ENCODE measurements at places on chromosomes 1 and 21.

- DNase-seq, result no peak
Observed at GRCh38 chr1:234321231-234321630, 52.0 kb upstream of the COA6 start.

GRCh38 chr21:36706482-36706852 is 7.6 kb downstream of the SIM2 start:
- no peak for DNase-seq

- DNase-seq, result peak; percentile 28
Observed at GRCh38 chr1:209674957-209675564, at the start of gene G0S2. Gene G0S2 (plus strand): TSS chr1:209675412. CDS start chr1:209675685, 273 bp downstream.

- no peak for DNase-seq
Observed at GRCh38 chr1:16116625-16117024, 39.2 kb downstream of the EPHA2 start.

- no peak for DNase-seq
Observed at GRCh38 chr1:161945306-161946060, 78.2 kb downstream of the OLFML2B start.

DNA sequence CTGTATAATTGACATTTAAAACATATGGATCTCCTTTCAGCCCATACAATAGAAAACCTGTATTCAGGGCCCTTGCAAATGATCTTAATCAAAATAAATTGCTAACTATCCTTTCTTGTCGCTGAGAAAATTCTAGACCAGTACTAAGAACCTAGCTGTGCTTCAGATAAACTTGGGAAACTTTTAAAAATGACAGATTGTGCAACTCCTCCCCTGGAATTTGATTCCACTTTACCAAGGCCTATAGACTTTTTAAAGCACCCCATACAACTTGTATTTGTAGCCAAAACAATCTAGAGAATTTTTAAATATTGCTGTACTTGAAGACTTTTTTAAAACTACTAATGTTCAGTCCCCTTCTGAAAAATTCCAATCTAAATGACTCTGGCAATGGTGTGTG is 51.6 kb downstream of the ZNF644 start:
- DNase-seq, result no peak

- peak; percentile 45 for DNase-seq
Observed at GRCh38 chr1:53326598-53327181, 1.2 kb downstream of the LRP8 start.

- no peak for DNase-seq
Observed at GRCh38 chr1:2556678-2557481, 709 bp downstream of the TNFRSF14 start.

GRCh38 chr21:45354970-45355369 is 50.0 kb upstream of the COL18A1 start:
- DNase-seq, result no peak

DNA sequence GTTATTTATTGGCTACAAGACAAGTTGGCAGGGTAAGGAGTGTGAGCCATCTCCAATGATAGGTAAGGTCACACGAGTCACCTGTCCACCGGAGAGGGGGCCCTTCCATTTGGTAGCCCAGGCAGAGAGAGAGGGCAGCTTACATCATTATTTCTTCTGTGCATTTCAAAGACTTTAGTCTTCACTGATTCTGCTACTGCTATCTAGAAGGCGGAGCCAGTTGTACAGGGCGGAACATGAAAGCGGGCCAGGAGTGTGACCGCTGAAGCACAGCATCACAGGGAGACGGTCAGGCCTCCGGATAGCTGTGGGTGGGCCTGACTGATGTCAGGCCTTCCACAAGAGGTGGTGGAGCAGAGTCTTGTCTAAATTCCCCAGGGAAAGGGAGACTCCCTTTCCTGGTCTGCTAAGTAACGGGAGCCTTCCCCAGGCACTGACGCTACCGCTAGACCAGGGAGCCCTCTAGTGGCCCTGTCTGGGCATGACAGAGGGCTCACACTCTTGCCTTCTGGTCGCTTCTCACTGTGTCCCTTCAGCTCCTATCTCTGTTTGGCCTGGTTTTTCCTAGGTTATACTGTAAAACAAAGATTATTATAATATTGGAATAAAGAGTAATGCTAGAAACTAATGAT is 36.7 kb downstream of the ZNF695 start:
- DNase-seq, result no peak

GRCh38 chr21:20641241-20641640 is 357.0 kb upstream of the NCAM2 start:
- no peak for DNase-seq

GRCh38 chr1:15083578-15083977 is 70.0 kb upstream of the TMEM51 start:
- DNase-seq, result no peak

- no peak for DNase-seq
Observed at GRCh38 chr1:15622712-15623373, 5.6 kb downstream of the DDI2 start.

DNA sequence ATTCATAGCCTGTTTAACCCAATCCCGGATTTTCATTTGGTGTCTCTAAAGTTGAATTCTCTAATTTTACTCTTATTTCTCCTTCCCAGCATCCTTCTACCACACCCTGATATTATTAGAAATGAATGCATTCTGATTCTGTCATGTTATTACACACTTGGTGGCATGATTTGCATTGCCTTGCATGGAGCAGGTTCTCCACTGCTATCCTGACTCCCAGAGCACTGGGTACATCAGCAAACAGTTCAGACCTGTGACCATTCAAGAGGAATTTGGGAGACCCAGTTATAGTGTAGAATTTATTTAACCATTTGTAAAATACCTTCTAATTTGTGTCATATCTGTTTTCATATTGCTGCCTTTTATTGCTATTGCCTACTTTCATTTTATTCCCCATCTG is 2.6 kb downstream of the LRRC8B start:
- DNase-seq, result no peak

GRCh38 chr1:54595956-54596498 is 27.3 kb downstream of the FAM151A start:
- no peak for DNase-seq

DNA sequence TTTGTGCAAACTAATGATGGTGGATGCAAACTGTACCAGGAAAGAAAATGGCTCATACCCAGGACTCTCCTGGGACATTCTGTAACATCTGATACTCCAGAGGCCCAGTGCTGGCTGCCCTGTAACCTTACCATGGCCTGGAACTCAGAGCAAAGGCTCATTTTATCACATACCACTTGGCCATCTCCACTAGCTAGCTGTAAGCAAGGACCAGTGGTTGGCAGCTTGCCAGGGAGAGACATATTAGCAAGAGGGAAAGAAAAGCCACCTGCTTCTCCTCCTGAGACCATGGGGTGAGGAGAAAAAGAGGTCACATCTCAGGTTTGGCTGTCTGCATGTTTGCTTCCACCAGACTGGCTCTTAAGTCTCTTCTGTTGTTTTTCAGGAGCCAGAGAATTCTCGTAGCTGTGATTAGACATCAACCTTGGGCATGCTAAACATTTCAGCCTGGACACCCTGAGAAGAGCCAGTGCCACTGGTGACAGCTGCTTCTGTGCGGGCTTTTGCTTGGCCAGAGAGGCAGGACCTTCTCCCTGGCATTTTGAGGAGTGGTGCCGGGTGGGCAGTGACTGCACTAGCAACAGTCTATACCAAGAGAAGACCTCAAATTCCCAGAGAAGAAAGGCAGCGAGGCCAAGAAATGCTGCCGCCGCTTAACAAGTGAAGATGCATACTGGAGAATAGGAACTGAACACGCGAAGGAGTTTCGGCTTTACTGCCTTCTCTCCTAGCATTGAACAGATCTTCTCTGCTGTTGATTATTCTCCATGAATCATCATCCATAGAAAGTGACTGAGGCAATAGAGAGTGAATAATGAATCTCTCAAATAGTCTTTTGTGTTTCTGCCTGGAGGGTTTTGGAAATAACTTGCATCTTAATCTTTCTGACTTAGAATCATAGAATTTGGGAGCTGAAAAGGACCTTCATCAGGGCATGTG is 6.7 kb upstream of the INKA2 start:
- DNase-seq, result no peak

GRCh38 chr1:33121728-33122127 is 40.8 kb downstream of the AZIN2 start:
- no peak for DNase-seq

- no peak for DNase-seq
Observed at GRCh38 chr1:192378276-192378675, 61.5 kb downstream of the RGS21 start.

- no peak for DNase-seq
Observed at GRCh38 chr1:14300991-14301703, 297.3 kb upstream of the KAZN start.

DNA sequence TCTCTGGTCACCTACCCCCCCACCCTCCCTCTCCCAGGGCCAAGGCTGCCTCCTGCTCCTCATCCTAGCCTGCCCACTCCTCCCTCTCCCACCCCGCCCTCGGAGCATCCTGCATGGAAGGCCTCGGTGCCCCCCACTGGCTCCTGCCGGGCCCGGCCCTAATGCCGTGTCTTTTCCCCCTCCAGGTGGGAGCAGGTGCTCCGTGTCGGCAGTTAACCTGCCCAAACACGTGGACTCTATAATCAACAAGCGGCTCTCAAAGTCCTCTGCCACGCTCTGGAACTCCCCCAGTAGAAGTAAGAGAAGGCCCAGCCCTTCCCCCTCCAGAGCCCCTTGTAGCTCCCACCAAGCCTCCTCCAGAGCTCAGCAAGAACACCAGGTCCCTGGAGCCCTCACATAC is 18.8 kb downstream of the MAP7D1 start:
- DNase-seq, result no peak

GRCh38 chr21:44574457-44575306 is 1.2 kb downstream of the KRTAP10-4 start:
- DNase-seq, result no peak

DNA sequence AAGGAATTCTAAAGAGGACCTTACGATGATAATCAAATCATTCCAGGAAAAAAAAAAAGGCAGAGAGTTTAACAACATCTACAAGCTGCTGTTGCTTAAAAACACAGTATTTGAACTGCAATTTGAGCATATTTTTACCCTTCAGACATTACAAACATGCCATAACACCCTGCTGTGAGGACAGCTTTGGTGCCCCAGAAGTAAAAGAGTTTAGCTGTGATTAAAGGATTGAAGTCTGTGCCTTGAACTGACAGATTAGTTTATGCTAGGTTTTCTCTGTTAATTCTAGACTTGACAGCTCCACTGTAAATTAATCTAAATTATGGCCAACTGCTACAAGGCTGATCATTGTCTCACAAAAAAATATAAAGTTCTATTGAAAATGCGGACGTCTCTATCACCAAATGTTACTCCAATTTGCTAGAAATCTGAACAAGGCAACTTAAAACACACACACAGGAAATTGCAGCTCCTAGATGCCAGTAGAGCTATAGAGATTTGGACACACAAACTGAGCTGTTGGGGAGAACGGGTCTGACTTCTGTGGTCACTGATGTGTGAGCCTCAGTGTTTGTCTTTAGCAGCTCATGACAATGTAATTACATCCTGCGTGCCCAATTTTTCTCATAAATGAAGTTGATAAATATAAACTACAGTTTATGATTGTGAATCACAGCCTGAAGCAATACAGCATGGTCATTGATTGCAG is 217.9 kb downstream of the NTNG1 start:
- DNase-seq, result no peak

GRCh38 chr1:246110343-246111219 is 396.5 kb downstream of the SMYD3 start:
- peak; percentile 93 for DNase-seq

DNA sequence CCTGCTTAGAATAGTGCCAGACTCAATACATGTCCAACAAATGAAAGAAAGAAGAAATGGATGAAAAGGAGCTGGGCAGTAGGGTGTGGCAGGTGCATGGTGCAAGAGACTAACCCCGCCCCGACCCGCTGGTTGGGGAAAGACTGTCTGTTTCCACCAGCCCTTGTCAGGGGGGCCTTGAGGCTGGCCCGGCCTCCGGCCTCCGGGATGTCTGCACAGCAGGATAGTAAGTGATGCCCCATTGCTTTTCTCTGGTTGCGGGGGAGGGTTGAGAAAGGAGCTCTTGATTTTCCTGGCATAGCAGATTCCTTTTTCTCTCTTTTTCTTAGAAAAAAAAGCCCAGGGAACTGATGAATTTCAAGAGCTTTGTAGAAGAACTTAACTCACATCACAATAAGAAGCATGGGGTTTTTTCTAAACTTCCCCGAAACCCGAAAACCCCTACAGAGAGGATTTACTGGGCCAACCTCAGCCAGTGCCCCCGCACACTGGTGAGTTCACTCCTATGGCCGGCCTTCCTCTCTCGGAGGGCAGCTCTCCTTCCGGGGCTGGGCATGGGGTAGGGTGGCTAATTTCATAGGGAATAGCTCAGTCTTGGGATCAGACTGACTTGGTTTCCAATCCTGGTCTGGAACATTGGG is 12.5 kb upstream of the TTC22 start:
- no peak for DNase-seq

- DNase-seq, result no peak
Observed at GRCh38 chr1:209412036-209412435, 171.5 kb upstream of the CAMK1G start.

GRCh38 chr21:41363370-41364270 is 1.8 kb downstream of the MX2 start:
- no peak for DNase-seq

- DNase-seq, result no peak
Observed at GRCh38 chr21:36355868-36356267, 29.3 kb upstream of the CHAF1B start.

- DNase-seq, result no peak
Observed at GRCh38 chr1:53166912-53167311, 24.5 kb upstream of the SLC1A7 start.

- no peak for DNase-seq
Observed at GRCh38 chr1:27353166-27353565, 11.3 kb downstream of the SYTL1 start.

- DNase-seq, result no peak
Observed at GRCh38 chr1:119279456-119280381, 88.9 kb upstream of the HAO2 start.

GRCh38 chr1:102901996-102902395 is 206.3 kb downstream of the COL11A1 start:
- DNase-seq, result no peak

GRCh38 chr1:91535441-91535840 is 34.8 kb downstream of the CDC7 start:
- no peak for DNase-seq

DNA sequence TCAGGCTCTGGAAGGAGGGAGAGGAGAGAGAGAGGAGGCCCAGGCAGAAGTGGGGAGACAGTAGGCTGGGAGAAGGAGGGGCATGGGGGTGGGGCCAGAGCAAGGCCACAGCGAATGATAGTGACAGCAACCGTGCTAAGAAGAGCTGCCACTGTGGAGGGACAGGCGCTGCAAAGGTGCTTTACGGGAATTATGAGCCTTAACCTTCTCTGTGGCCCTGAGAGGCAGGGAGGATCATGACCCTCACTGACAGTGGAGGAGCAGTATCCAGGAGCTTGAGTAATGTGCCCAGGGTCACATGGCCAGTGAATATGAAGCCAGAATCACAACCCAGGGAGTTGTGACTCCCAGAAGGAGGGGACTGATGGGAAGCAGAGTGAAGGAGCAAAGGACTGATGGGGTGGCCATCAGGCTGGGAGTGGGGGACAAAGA is 53.4 kb upstream of the RPL11 start:
- DNase-seq, result no peak

- DNase-seq, result peak; percentile 53
Observed at GRCh38 chr21:42467140-42467983, 28.7 kb downstream of the RSPH1 start.

DNA sequence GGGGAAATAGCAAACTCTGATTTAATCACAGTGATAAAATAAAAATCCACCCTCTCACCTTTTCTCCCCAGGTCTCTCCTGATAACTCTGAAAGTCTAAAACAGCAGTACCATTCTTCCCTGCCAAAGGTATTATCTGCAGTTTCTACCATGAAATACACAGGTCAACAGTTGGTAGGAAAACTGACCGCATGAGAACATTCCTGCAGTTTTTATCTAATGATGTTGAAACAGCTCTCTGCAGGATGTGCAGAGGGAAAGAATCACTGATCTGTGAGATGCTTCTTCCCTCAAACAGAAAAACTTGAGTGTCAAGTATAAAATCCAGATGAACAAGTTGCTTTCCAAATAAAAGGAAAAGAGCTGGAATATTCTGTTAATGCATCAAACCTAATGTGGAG is 39.1 kb downstream of the KCNJ6 start:
- no peak for DNase-seq
